ENCODE measurements at places on chromosomes 6 and 20.

- peak; percentile 7 for DNase-seq
Observed at GRCh38 chr6:43758617-43759050, 11.4 kb upstream of the VEGFA start.

DNA sequence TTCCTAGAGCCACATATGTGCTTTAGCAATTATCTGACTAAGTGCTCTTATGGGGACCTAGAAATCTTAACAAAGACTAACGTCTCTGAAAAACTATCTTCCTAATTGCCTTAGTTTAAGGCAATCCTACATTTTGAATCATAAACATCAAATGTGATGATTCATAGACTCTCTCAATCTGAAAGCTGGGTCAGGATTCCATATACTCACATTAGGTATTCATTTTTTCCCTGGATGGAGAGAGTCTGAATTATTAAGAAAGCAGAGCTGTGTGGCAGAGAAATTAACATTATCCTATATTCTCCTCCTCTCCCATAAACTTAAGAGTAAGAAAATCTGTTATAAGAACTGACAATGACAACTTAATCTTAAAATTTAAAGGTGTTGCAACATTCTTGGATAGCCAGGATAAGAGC is 1.6 kb upstream of the PRL start:
- no peak for DNase-seq

- no peak for DNase-seq
Observed at GRCh38 chr6:8172530-8172929, 70.2 kb upstream of the EEF1E1 start.

DNA sequence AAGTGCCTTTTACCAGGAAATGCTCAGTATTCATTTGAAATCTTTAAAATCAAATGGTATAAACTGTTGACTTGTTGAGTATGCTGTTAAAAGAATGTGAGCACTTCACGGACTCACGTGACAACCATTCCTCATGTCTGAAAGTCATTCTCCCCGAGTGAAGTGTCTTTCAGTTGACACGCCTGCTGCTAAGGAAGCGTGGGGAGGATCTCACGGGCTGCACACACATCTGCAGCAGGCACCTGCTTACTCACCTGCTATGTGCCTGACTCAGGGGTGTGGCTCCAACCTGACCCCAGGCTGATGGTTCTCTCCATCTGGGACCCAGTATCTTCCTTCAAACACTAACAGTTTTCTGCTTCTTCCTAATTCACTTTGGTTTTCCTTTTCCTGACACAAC is 32.7 kb downstream of the WDR27 start:
- no peak for DNase-seq

DNA sequence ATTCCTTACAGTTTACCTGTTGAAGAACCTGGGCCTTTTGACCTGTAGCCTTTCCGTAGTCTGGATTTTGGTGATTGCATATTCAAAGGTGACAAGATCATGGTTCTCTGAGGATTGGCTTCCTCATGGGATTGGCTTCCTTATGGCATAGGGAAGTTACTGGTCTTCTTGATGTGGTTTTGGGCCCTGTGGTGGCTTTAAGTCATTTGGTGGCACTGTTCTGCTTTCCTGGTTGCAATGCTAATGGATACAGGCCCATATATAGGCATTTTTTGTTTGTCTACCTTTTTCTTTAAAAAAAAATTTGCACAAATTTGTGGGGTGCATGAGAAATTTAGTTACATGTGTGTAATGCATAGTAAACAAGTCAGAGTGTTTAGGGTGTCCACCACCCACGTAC is 185.7 kb downstream of the CDKAL1 start:
- DNase-seq, result no peak

- no peak for DNase-seq
Observed at GRCh38 chr6:134405386-134406087, 87.6 kb upstream of the SGK1 start.

DNA sequence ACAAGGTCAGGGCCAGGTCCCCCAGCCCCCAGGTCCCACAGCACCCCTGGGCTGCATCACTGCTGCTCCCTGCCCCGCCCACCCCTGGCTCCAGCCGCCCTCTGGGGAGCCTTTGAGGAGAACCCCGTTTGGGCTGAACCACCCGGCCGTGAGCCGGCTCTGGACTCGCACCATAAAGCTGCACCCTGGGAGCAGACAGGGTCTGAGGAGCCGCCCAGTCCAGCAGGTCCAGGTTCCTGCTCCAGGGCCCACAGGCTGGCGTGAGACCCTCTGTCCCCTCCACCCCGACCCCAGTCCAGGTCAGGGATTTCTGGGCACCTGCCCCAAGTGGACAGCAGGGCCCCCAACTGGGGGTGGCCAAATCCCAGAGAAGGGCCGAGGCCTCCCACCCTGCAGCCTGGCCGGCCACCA is 8.3 kb downstream of the CHRNA4 start:
- no peak for DNase-seq

DNA sequence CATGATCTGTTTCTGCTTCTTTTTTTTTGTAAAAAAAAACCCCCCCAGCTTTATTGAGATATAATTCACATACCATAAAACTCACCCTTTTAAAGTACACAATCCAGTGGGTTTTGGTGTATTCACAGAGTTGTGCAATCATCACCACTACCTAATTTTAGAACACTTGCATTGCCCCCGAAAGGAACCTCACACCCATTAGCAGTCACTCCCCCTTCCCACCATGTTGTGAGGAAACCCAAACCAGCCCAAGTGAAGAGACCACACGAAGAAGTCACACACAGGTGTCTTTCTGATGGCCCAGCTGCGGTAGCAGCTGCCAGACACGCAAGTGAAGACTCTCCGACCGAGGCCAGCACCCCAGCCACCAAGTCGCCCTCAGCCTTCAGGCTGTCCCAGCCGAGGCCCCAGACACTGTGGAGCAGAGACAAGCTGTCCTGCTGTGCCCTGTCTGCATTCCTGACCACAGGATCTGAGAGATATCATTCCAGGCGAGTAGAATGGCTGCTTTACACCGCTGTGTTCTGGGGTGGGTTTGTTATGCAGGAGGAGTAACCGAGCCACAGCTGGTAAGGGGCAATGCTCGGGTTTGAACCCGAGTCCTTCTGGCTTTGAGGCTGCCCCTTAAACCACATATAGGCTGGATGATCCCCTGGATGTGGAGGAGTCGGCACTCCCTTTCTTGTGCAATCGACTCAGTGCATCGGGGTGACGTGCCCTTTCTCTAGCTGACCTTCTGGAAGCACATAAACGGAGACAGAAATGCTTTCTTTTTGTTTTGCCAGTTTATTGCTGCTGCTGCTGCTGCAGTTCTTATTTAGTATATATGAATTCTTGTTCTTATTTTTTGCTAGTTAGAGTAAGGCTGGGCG is 59.1 kb upstream of the PTPN1 start:
- no peak for DNase-seq

- DNase-seq, result no peak
Observed at GRCh38 chr6:83636800-83637199, 72.1 kb downstream of the SNAP91 start.

DNA sequence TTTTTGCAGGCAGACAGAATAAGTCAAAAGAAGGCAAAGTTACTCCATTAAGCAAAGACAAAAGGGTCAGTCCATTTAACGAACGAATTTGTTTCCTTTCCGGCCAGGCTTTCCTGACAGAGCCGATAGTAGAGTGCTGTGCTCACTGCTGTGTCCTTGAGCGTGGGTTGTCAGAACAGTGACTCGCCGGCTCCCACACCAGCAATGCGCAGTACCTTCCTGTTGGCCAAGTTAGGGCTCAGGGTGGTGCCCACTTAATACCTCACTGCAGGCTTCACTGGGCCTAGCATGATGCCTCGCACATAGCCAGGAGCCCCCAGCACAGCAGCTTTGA is 294.7 kb downstream of the FOXC1 start:
- DNase-seq, result no peak

DNA sequence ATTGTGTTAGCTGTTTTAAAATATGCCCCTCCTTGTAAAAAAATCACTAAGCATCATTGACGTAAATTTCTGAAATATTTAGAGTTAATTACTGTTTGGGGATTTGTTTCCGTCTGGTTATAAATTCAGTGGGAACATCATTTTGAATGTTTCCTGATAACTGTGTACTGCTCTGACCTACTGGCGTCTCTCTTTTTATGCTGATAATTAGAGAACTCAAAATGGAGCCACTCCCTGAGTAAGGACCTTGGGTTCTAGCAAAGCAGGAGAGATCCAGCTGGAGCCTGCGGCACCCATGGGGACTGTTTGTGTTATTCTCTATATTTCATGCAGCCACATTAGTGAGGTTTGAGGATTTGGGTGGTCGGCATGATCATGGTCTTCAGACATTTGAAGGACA is 124.9 kb downstream of the SOBP start:
- DNase-seq, result no peak

GRCh38 chr6:166497087-166497899 is 89.2 kb downstream of the RAMACL start:
- no peak for DNase-seq

DNA sequence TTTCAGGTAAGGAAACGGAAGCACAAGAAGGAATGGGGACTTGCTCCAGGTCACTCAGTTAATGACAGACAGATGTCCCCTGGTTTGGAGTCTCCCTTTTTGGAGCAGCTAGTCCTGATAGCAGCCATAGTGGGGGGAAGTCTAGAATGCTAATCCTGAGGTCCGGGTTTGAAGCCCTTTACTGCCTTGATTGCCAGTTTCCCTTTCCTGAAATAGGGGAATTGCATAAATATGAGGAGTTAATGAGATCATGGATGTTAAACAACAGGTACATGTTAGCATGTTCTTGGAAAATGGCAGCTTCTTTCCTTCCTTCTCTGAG is 341 bp upstream of the TTPAL start:
- DNase-seq, result no peak

DNA sequence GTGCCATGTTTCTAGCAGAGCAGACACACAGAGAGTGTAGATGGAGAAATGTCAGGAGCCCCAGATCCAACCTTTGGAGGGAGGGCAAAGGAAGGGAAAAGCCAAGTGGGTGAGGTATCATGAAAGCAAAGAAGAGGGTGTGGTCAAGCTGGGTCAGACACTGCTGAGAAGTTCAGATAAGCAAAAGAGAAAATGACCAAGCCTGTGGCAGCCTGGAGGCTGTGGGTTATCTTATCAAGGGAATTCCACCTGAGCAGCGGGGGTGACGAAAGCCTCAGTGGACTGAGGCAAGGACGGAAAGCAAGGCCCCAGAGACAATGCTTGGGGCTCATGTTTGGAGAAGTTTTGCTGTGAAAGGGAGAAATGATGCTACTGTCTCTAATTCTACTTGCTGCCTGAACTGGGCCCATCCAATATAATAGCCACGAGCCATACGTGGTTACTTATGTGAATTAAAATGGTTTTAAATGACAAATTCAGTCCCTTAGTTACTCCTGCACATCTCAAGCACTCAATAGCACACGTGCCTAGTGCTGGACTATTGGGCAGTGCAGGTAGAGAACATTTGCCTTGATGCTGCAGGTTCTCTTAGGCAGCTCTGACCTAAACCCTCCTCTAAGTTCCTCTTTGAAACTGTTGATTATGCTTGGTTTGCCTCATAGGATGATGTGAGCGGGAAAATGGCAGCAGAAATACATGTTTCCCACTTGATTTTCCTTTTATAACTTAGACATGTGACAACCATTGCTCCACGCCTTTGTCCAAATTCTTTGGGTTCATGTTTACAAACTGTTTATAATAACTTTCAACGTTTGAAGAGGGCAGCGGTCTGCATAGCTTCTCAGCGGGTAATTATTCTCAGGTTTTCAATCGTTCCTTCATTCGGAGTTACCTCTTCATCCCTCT is 63.7 kb downstream of the SLC22A23 start:
- no peak for DNase-seq

GRCh38 chr6:90997076-90997475 is 410.2 kb upstream of the MAP3K7 start:
- DNase-seq, result no peak

DNA sequence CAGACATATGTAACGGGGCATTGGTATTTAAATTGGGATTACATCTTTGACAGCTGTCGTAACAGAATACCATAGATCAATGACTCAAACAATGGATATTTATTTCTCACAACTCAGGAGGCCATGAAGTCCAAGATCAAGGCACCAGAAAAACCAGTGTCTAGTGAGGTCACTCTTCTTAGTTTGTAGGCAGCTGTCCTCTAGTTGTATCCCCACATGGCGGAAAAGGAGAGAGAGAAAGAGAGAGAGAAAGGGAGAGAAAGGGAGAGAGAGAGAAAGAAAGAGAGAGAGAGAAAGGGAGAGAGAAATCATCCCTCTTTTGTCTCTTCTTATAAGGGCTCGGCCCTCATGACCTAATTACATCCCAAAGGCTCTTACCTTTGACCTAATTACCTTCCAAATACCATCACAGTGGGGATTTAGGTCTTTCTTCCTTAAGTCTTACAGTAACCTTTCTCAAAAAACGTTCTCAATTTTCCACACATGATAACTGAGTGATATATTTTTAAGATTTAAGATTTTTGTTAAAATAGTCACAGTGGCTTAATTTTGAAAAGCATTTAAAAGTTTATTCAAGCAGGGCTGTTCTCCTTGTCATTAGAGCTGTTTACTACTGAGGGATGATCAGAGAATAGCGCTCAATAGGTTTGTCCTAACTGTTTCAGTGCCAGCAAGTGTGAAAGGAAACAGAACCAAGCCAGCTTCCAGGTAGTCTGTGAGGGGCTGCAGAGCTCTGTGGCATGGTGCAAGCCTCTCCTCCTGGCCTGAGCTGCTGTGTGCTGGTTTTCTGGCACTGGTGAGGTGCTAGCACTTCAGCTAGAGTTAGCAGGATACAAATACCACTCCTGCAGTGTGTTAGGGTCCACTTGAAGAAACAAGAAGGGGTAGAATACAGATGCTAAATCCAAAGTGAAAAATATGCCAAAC is 79.0 kb downstream of the IMPG1 start:
- no peak for DNase-seq

DNA sequence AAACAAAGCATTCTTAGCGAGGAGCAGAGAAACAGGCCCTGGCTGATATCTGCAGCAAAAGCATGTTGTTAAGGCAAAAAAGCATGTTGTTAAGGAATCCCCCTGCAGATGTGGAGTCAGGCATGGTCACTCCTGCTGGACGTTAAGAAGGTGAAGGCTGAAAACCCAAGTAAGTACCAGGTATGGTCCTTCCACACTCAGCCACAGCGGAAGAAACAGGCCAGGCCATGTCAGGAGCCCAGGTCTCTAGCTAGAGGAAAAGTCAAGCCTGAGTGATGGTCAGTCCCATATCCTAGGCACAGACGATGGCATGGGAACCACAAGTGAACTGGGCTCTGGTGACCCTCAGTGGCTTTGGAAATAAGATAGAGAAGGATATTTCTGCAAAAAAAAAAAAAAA is 32.5 kb upstream of the MAS1L start:
- no peak for DNase-seq

GRCh38 chr6:74256781-74257180 is 560.8 kb downstream of the CD109 start:
- no peak for DNase-seq

GRCh38 chr6:7153789-7154188 is 46.0 kb downstream of the RREB1 start:
- DNase-seq, result peak; percentile 37

DNA sequence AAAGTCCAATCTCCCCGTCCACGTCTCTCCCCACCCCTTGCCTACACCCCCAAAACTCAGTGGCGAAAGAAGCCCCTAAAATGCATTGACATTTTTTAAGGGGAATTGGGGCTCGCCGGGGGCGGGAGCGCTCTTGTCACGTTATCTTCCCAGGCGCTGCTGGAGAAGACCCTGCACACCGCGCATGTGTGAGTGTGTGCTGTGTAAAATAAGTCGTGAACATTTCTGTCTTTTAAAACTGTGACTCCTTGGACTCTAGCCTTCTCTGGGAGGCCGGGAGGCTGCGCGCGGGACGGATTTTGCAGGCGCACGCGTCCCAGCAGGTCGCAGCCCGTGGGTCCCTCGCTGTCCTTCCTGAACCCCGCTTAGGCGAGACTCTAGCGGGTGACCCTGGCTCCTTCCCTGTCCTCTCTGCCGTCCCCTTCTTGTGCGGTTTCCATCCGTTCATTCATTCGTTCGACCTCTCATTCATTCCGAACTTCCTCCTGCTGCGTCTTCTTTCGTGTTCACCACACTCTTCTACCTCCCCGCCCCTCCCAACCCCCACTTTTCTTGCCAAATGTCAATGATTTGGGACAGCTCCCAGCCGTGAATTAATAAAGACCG is 2.2 kb downstream of the NRN1 start:
- no peak for DNase-seq

Measured in CD4-positive, alpha-beta T cell treated with Interleukin-6 for 4 hours (primary cell).